ENCODE measurements at places on chromosomes 2 and 18.

GRCh38 chr2:61253136-61253535 lies 91.1 kb downstream of the C2orf74 start:
- H3K4me3 ChIP-seq: no peak overlapping the region
- H3K27me3 ChIP-seq: no peaks in the 10 kb centered on the region
- no peak for DNase-seq
- H3K4me1 ChIP-seq: peaks cover 5% of the 10 kb centered on the region
- H3K36me3 ChIP-seq: peaks cover 30% of the 10 kb centered on the region

- no peaks in the 10 kb centered on the region for H3K27me3 ChIP-seq
- H3K4me3 ChIP-seq: no peak overlapping the region
- no peak for DNase-seq
- H3K4me1 ChIP-seq: peaks cover 44% of the 10 kb centered on the region
- peak overlapping the region; percentile 90 for H3K27ac ChIP-seq
Observed at GRCh38 chr2:20673686-20674308, 6.9 kb downstream of the GDF7 start.

DNA sequence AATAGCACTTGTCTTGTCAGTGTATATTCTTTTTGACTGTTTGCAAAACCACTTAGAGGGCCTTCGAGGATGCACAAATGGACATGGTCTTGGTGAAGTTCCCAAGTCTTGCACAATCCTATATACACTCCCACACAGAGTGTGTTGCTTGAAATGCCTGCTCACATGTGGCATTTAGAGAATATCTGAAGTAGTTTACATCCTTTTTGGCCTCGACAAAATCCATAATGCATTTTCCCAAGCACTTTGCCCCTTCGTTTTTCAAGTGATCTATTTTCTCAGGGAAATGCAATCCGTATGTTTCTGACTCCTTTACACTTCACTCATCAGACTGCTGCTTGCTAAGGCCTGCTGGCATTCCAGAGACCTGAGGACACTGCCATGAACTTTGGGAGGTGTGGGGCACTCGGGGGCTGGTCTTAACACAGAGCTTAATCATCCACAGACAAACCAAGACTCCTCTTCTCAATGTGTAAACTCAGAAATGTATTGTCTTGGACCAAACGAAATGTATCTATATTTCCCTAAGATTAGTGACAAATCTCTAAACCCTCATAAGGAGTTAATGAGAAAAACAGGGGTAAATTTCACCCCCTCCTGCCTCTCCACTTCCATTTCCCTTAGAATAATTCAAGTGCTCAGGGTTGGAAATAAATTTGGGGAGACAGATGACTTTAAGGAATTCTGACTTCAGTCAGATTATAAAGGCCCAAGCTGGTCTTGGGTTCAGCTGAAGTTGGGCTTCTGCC lies 219.3 kb upstream of the APCDD1 start:
- no peak overlapping the region for H3K4me3 ChIP-seq
- DNase-seq: no peak
- peaks cover 3% of the 10 kb centered on the region for H3K27me3 ChIP-seq
- H3K27ac ChIP-seq: no peak overlapping the region
- no peaks in the 10 kb centered on the region for H3K4me1 ChIP-seq

DNA sequence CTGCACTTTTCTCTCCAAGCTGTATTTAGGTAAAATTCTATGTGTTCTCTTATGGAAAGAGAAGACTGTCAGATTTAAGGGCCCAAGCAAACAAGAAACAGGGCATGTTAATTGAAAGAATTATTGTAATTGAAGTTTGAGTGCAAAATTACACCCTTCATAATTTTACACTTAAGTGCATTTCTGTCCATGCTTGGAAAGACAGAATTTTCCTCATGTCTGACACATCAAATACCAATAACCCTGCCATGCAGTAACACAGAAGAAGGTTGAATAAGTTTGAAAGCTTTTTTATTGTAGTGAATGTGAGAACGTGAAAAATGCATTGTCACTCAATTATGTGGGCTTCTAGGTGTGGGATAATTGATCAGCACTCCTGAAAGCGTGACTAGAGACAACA lies 52.9 kb upstream of the PARD3B start:
- no peak for DNase-seq
- no peak overlapping the region for H3K27ac ChIP-seq
- no peaks in the 10 kb centered on the region for H3K4me1 ChIP-seq

DNA sequence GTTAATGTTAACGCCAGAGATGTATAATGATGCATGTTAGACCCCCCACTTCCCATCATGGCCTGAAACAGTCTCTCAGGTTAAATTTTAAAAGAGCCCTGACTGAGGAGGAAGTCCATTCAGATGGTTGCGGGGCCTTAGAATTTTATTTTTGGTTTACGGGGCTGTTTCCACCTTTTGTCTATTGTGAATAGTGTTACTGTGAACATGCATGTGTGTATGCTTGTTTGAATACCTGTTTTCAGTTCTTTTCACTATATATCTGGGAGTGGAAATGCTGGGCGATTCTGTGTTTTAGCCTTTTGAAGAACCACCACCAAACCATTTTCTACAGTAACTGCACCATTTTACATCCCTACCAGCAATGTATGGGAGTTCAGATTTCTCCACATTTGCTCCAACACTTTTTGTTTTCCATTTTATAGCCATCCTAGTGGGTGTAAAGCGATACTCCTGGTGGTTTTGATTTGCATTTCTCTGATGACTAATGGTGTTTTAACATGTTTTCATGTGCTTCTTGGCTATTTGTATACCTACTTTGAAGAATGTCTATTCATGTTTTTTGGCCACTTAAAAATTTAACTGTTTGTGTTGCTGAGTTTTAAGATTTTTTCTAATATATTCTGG lies 133.0 kb downstream of the MYO3B start:
- no peaks in the 10 kb centered on the region for H3K4me1 ChIP-seq
- H3K27me3 ChIP-seq: peaks cover 12% of the 10 kb centered on the region
- H3K36me3 ChIP-seq: no peaks in the 10 kb centered on the region
- DNase-seq: no peak
- H3K4me3 ChIP-seq: no peak overlapping the region

DNA sequence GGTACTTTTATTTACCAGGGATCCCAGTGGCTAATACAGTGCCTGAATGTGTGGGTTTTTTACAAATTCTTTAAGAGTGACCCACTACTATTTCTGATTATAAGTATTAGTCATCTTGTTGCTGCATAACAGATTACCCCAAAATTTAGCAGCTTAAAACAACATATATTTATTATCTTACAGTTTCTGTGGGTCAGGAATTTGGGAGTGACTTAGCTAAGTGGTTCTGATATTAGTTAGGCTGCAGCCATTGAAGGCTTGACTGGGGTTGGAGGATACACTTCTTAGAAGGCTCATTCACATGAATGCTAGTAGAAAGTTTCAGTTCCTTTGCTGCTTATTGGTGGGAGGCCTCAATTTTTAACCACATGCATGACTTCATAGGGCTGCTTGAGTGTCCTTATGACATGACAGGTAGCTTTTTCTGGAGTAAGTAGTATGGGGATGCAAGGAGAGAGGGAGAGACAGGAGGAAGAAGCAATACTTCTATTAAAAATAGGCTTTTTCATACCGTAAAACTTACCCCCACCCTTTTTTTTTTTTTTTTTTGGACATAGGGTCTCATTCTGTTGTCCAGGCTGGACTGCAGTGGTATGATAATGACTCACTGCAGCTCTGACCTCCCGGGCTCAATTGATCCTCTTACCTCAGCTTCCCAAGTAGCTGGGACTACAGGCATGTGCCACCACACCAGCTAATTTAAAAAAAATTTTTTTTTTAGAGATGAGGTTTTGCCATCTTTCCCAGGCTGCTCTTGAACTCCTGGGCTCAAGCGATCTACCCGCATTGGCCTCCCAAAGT lies 13.3 kb upstream of the POLE4 start:
- H3K4me1 ChIP-seq: peaks cover 11% of the 10 kb centered on the region
- no peak overlapping the region for H3K4me3 ChIP-seq
- H3K27me3 ChIP-seq: peaks cover 1% of the 10 kb centered on the region
- no peak for DNase-seq
- H3K27ac ChIP-seq: no peak overlapping the region

GRCh38 chr2:152458441-152458940 lies 123.5 kb downstream of the FMNL2 start:
- DNase-seq: no peak
- no peaks in the 10 kb centered on the region for H3K36me3 ChIP-seq
- no peak overlapping the region for H3K27ac ChIP-seq
- H3K27me3 ChIP-seq: peaks cover 2% of the 10 kb centered on the region
- H3K4me1 ChIP-seq: no peaks in the 10 kb centered on the region
- H3K4me3 ChIP-seq: no peak overlapping the region

GRCh38 chr2:74952575-74952974 lies 5.9 kb upstream of the POLE4 start:
- peaks cover 27% of the 10 kb centered on the region for H3K4me1 ChIP-seq
- peaks cover 34% of the 10 kb centered on the region for H3K36me3 ChIP-seq
- no peaks in the 10 kb centered on the region for H3K27me3 ChIP-seq
- H3K4me3 ChIP-seq: no peak overlapping the region

GRCh38 chr2:223944166-223944702 lies 901 bp downstream of the WDFY1 start:
- peak; percentile 37 for DNase-seq
- peaks cover 9% of the 10 kb centered on the region for H3K36me3 ChIP-seq
- H3K27ac ChIP-seq: peak overlapping the region; percentile 97
- H3K4me3 ChIP-seq: peak overlapping the region; percentile 98
- peaks cover 32% of the 10 kb centered on the region for H3K4me1 ChIP-seq
- H3K27me3 ChIP-seq: no peaks in the 10 kb centered on the region

GRCh38 chr2:37376421-37377186 lies 32.2 kb downstream of the QPCT start:
- DNase-seq: peak; percentile 44
- peak overlapping the region; percentile 79 for H3K27ac ChIP-seq

- peak overlapping the region; percentile 73 for H3K27ac ChIP-seq
- peaks cover 23% of the 10 kb centered on the region for H3K4me1 ChIP-seq
- no peaks in the 10 kb centered on the region for H3K36me3 ChIP-seq
- H3K4me3 ChIP-seq: peak overlapping the region; percentile 75
Observed at GRCh38 chr2:25161055-25161781, 7.2 kb downstream of the POMC start.

DNA sequence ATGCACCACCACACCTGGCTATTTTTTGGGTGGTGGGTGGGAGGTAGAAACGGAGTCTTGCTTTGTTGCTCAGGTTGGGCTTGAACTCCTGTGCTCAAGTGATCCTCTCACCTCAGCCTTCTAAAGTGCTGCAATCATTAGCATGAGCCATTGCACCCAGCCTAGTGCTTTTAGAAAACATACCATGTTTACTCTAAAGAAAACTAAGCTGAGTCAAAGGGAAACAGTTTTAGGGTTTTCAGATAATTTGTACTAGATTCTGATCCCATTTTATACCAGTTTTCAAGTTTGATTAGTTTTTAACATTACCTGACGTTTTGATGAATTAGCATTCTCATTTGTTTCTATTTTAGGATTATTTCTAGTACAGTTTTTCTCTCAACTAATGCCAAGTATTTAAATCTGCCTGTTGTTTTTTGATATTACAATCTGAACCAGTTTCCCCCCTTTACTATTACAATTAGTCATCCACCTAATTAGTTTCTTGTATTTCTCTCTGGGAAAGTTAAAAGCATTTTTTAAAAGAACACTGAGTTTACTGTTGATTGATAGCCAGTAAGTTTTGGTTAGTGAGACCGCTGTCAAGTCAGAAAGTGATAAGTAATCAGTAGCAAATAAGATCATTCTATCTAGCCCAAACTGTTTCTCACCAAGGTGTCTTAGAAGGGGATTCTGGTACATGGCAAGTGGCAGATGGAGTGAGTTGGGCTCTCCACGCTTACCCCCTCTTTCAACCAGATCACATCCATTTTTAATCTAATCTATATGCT lies 24.2 kb upstream of the TBR1 start:
- no peak overlapping the region for H3K27ac ChIP-seq
- DNase-seq: no peak
- no peaks in the 10 kb centered on the region for H3K4me1 ChIP-seq
- H3K36me3 ChIP-seq: peaks cover 31% of the 10 kb centered on the region
- H3K27me3 ChIP-seq: no peaks in the 10 kb centered on the region
- H3K4me3 ChIP-seq: no peak overlapping the region

DNA sequence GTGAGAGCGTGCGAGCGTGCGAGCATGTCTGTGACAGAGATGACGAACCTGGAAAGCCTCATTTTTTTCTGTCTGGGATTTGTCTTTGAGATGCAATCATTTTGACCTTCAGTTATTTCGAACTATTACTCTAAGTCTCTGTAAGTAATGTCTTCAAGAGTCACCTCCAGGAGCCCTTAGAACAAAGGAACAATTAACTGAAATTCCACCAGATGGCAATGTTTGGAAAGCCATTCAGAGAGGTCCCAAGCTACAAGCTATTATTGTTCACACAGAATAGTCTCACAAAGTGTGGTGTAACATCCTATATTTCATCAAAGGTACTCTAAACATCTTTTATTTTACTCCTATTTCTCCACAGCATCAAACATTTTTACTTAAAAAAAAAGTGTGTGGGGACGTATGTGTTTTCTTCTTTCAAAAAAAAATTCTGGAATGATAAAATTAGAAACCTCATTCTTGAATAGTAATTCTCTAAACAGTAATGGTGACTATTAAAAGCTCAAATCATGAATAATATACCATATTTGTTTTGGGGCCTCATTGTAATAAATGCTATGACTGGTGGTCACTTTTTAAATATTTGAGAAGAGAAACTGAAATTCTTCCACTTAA lies 35.1 kb upstream of the MAPRE2 start:
- no peak overlapping the region for H3K27ac ChIP-seq
- H3K4me1 ChIP-seq: no peaks in the 10 kb centered on the region

- H3K27me3 ChIP-seq: peaks cover 26% of the 10 kb centered on the region
- H3K4me3 ChIP-seq: no peak overlapping the region
- no peaks in the 10 kb centered on the region for H3K36me3 ChIP-seq
- DNase-seq: no peak
- H3K4me1 ChIP-seq: peaks cover 2% of the 10 kb centered on the region
Observed at GRCh38 chr2:89763581-89764485, 1072.4 kb downstream of the RPIA start.

DNA sequence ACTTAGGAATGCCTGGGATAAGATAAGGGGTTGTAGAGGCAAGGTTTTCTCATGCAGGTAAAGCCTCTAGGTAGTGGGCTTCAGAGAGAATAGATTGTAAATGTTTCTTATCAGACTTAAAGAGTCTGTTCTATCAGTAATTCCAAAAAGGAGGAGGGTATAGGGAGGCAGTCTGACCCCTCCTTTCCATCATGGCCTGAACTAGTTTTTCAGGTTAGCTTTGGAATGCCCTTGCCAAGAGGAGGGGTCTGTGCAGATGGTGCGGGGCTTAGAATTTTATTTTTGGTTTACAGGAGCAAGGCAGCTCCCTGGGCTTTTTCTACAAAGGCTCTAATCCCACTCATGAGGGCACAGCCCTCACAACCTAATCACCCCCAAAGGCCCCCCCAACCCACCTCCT lies 135.0 kb downstream of the B3GNT2 start:
- H3K27ac ChIP-seq: no peak overlapping the region
- H3K4me3 ChIP-seq: no peak overlapping the region
- peaks cover 7% of the 10 kb centered on the region for H3K4me1 ChIP-seq
- H3K27me3 ChIP-seq: no peaks in the 10 kb centered on the region

Measured in memory B cell (primary cell).